ENCODE measurements at places on chromosomes 16 and 17. TPM values are rescaled to one million over a fixed set of nuclear protein-coding genes. Genes with fewer than 3 reads are reported as not detected.

BCAS3 gene
- total RNA-seq = 15.4 TPM

KRT28 gene
- not detected for total RNA-seq

GP1BA gene
- total RNA-seq = not detected

ABCC12 gene
- not detected for total RNA-seq

MYH13 gene
- total RNA-seq = not detected

Data from epithelial cell of alveolus of lung (primary cell).